Activated naive CD8-positive, alpha-beta T cell treated with anti-CD3 and anti-CD28 coated beads, Interleukin-2, amount 50 U/mL, for 24 hours (primary cell): ENCODE measurements at places on chromosomes 2 and 18.

GRCh38 chr2:130300970-130301348 lies 41.7 kb upstream of the IMP4 start:
- peaks cover 9% of the 10 kb centered on the region for H3K27me3 ChIP-seq
- no peak overlapping the region for H3K4me3 ChIP-seq
- no peaks in the 10 kb centered on the region for H3K36me3 ChIP-seq
- no peak for DNase-seq
- no peaks in the 10 kb centered on the region for H3K4me1 ChIP-seq

DNA sequence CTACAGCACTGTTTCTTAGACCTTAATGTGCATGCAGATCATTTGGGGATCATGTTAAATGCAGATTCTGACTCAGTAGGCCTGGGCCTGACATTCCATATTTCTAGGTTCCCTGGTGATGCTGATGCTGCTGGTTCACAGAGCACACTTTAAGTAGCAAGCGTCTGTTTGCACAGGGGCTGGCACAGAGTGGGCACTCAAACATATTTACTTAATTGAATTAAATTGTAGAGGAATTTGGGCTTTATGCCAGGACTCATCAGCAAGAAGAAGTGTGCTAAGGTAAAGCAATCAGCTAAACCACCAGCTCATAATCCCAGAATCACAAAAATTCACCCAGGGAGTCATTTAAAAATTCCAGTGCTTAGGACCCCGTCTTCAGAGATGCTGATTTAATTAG lies 25.1 kb upstream of the INPP4A start:
- H3K27ac ChIP-seq: no peak overlapping the region
- H3K36me3 ChIP-seq: peaks cover 7% of the 10 kb centered on the region
- H3K4me3 ChIP-seq: no peak overlapping the region
- DNase-seq: no peak

DNA sequence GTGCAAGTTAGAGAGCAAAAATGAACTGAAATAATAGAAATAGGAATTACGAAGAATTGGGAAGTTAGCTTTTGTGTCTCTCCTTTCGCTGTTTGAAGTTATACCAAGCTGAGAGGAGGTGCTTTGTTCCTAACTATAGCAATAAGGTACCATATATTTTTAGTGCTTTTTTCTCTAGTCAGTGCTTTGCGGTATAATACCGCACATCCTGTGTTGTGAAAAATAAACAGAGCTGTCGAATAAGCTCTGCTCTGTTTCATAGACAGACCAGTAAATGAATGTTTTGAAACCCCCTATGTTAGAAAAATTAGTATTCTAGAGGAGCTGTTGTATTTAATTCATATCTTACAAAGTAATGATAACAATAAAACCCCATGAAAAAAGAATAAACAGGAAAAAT lies 130.8 kb downstream of the MAP4K4 start:
- H3K4me1 ChIP-seq: peaks cover 70% of the 10 kb centered on the region
- no peaks in the 10 kb centered on the region for H3K27me3 ChIP-seq
- H3K27ac ChIP-seq: peak overlapping the region; percentile 13
- no peak overlapping the region for H3K4me3 ChIP-seq
- peaks cover 19% of the 10 kb centered on the region for H3K36me3 ChIP-seq

DNA sequence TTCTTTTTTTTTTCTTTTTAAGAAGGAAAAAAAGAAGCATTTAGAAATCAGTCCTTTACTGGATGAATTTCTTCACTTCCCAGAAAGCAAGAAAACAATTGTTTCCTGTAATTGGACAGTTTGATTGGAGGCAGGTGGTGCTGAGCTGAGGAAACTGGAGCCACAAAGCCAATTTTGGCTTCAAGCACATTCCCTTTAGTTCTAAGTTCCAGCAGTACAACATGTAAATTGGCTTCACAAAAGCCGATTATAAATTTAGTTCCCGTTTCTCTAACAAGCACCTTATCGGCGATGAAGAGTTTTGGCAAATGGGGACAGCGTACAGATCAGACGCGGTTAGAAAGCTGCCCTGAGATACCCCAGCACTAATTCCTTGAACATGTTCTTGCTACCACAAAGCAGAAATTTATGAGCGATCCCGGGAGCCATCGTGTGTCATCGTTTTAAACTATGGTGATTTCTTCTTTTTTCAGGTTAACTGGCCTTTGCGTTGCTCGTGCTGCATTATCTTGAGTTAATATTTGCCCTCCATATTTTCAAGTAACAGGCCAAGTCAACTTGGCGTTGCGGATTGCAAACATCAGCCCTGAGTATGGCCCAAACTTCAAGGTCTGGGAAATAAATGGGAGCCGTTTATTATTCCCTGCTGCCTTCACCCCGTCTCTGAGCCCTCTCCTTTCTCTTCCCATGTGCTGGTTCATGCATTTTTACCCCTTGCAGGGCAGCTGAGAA lies 190.4 kb upstream of the ID2 start:
- no peak overlapping the region for H3K27ac ChIP-seq
- DNase-seq: no peak
- no peaks in the 10 kb centered on the region for H3K36me3 ChIP-seq
- no peak overlapping the region for H3K4me3 ChIP-seq

DNA sequence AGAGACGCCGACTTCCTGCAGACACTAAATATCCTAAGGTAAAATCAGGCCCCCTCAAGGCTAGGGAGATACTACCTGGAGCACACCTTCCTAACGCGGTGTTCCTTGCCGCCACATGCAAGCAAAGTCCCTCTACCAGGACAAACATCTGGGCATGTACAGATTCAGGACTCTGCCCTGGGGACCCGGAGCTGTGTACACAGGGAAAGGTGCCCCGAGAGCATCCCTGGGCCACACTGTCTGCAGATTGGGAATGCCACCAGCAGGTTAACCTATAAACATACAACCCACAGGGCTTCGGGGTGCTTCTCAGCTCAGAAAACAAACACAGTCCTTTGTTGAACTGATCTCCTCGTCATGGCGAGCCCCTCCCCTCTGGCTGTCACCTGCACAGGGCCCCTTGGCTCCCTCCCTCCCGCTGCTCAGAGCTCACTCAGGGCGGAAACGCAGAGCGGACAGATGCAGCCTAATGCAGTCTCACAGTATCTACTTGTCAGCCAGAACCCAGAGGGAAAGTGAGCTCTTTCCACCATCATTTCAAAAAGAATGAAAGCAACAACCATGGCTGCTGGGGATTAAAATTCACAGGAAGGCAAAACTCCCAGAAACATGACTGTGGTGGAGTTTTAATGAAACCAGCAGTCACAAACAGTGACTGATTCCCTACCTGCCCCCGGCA lies 218.8 kb downstream of the HDAC4 start:
- no peak overlapping the region for H3K27ac ChIP-seq
- H3K36me3 ChIP-seq: peaks cover 24% of the 10 kb centered on the region
- H3K4me3 ChIP-seq: no peak overlapping the region
- DNase-seq: no peak

- H3K4me3 ChIP-seq: no peak overlapping the region
- H3K27me3 ChIP-seq: no peaks in the 10 kb centered on the region
- no peaks in the 10 kb centered on the region for H3K36me3 ChIP-seq
- DNase-seq: no peak
- no peak overlapping the region for H3K27ac ChIP-seq
These were observed 309.7 kb downstream of the PLCL1 start for GRCh38 chr2:198114064-198114463.

GRCh38 chr2:120343100-120343432 lies 2.9 kb upstream of the INHBB start:
- no peak for DNase-seq
- H3K27ac ChIP-seq: no peak overlapping the region
- no peaks in the 10 kb centered on the region for H3K36me3 ChIP-seq
- peaks cover 49% of the 10 kb centered on the region for H3K27me3 ChIP-seq

DNA sequence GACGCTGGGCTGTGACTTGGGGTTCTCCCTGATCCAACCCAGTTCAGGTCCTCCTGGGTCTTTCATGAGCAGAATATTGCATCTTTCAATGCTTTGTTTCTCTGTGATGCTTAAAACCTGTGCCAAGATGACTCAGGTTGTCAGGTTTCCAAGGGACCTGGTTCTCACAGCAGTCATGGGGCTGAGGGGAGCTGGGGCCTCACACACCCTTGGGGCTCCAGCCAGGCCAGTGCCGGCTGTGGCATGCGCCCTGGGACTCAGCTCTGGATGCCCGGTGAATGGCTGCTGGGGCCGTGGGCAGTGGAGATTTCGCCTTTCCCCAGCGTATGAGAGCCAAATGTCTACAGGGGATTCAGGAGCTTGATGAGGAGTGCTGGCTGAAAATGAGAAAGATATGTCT lies 29.6 kb downstream of the EDAR start:
- H3K27ac ChIP-seq: no peak overlapping the region
- peaks cover 37% of the 10 kb centered on the region for H3K4me1 ChIP-seq
- H3K36me3 ChIP-seq: no peaks in the 10 kb centered on the region
- no peak overlapping the region for H3K4me3 ChIP-seq

DNA sequence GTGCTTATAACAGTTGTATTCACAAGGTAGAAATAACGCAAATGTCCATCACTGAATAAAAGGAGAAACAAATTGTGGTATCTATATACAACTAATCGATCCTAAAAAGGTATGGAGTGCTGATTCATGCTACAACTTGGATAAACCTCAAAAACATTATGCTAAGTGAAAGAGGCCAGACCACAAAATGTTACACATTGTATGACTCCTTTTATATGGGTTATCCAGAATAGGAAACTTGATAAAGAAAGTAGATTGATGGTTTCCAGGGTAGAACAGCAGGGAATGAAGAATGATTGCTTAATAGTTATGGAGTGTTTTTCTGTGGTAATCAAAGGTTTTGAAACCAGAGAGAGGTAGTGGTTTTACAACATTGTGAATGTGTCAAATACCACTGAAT lies 432.2 kb upstream of the TRIB2 start:
- no peak overlapping the region for H3K4me3 ChIP-seq
- no peak for DNase-seq
- H3K36me3 ChIP-seq: no peaks in the 10 kb centered on the region
- H3K27me3 ChIP-seq: peaks cover 3% of the 10 kb centered on the region

DNA sequence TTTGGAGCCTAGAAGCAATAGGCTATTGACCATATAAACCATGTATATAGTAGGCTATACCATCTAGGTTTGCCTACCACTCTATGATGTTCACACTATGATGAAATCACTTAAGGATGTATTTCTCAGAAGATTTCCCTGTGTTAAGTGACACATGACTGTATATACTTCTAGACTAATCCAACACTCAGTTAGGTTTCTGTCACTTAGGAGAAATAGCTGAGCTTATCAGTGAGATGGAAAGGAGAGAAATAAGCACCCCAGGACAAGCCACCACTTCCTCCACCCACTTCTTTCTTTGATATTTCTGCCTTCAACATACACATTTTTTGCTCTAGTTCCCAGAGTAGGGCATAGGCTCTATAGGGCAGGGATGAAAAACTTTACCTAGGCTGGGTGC lies 7.8 kb downstream of the PECR start:
- peaks cover 3% of the 10 kb centered on the region for H3K36me3 ChIP-seq
- no peak overlapping the region for H3K4me3 ChIP-seq
- H3K27me3 ChIP-seq: no peaks in the 10 kb centered on the region
- no peak for DNase-seq
- H3K4me1 ChIP-seq: peaks cover 23% of the 10 kb centered on the region

GRCh38 chr2:70964596-70965386 lies 13.6 kb upstream of the ANKRD53 start:
- peaks cover 32% of the 10 kb centered on the region for H3K27me3 ChIP-seq
- H3K36me3 ChIP-seq: no peaks in the 10 kb centered on the region
- peaks cover 6% of the 10 kb centered on the region for H3K4me1 ChIP-seq
- peak; percentile 89 for DNase-seq

- peak overlapping the region; percentile 81 for H3K27ac ChIP-seq
- no peak for DNase-seq
- H3K36me3 ChIP-seq: no peaks in the 10 kb centered on the region
These were observed 156.2 kb downstream of the DTNA start for GRCh38 chr18:34866310-34866709.

DNA sequence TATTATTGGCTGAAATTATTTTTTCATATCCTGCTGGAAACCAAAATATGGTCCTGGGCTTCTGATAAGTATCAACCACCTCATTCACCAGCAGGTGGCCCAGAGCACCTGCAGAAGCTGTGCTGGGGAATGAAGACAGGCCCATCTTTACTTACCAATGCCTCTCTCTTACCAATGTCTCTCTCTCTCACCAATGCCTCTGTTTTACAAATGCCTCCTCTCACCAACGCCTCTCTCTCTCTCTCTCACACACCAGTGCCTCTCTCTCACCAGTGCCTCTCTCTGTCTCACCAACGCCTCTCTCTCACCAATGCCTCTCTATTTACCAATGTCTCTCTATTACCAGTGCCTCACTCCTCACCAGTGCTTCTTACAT lies 2.3 kb upstream of the MAL start:
- H3K4me3 ChIP-seq: no peak overlapping the region
- peak; percentile 46 for DNase-seq
- no peak overlapping the region for H3K27ac ChIP-seq
- H3K36me3 ChIP-seq: no peaks in the 10 kb centered on the region

DNA sequence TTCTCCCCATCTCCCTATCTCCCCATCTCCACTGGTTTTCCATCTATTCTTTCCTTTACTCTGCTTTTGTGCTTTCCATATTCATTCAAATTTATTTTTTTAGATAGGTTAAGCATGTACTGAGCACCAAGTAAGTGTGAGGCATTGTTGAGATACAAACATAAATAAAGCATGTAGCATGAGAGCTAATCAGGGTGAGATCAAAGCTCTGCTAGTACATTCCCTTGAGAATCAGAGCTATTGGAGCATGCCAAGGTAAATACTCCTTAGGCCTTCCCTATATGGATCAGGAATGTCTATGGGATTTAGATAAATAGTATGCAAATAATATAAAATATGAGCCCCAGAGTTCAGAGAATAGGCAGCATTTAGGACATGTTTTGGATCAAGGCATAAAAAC lies 25.3 kb downstream of the BABAM2 start:
- H3K36me3 ChIP-seq: peaks cover 17% of the 10 kb centered on the region
- H3K4me1 ChIP-seq: peaks cover 31% of the 10 kb centered on the region
- no peak overlapping the region for H3K4me3 ChIP-seq
- no peak for DNase-seq
- H3K27ac ChIP-seq: no peak overlapping the region
- no peaks in the 10 kb centered on the region for H3K27me3 ChIP-seq

DNA sequence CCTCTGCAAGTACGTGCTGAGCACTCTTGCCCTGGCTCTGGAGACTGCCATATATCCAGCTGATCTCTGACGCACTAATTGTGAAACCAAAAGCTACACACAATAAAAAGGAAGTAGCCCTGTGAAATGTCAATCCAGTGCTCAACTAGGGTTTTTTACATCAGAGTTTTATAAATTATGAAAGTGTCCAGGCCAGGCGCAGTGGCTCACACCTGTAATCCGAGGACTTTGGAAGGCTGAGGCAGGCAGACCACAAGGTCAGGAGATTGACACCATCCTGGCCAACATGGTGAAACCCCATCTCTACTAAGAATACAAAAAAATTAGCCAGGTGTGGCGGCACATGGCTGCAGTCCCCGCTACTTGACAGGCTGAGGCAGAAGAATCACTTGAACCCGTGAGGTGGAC lies 24.5 kb upstream of the PEX13 start:
- H3K27me3 ChIP-seq: no peaks in the 10 kb centered on the region
- peak overlapping the region; percentile 72 for H3K27ac ChIP-seq

- H3K27me3 ChIP-seq: no peaks in the 10 kb centered on the region
- H3K4me3 ChIP-seq: no peak overlapping the region
- H3K27ac ChIP-seq: no peak overlapping the region
- H3K36me3 ChIP-seq: peaks cover 28% of the 10 kb centered on the region
These were observed 10.3 kb downstream of the STK11IP start for GRCh38 chr2:219607931-219608330.
